ENCODE measurements at places on chromosomes 7 and 10.

DNA sequence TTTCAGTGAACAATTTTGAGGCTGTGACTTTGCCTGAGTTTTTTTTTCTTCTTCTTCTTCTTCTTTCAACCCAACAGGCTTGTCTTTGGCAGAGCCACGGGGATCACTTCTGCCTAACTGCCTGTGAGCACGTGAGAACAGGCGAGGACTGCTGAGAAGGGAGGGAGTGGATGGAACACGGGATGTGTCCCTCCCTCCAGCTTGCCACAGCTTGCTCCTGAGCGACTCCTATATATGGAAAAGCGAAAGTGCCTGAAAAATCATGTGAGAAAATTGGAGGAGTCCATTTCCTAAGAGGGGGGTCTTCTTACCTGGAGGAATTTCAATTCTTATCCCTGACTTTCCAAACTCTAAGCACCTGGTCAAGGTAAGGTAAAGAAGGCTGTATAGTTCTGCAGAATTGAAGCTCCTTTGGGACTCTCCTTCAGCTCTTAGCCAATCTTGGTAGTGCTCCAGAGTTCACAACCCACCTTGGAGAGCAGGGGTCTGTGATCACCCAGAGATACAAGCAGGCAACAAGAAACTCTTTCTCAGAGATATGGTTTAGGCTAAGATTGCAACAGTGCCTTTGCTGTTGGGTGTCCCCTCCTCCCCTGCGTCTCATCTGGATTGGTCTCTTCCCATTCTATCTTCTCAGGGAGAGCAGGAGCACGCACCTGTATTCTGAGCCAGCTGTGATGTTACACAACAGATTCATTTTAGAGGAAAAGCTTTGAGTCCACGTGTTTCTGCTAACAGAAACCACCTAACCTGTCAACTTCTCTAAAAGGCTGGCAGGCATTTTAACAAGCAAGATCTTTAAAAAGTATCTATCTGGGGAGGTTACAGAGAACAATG is at the start of gene MAT1A:
TSS of gene MAT1A (minus strand) at position 208 of the 837 bp plus-strand sequence. CDS start 235 bp downstream, outside the sequence.
- DNase-seq, result no peak

DNA sequence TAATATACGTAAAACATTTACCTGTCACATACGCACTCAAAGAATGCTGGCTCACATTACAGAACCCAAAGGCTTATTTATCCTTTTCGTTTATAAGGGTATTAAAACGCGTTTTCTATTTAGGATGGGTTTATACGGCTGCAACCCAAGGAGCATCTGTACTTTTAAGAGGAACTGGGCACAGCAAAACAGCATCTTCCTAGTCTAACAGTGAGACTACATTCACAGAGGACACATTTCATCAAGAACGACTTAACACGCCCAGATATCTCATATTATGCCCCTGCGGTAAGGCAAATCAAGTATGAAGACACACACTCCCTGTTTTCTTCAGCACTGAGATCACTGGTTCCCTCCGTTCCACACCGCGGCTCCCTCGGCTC is 533 bp upstream of the DMTF1 start:
- DNase-seq, result no peak

- DNase-seq, result peak; percentile 86
These were observed 14.7 kb upstream of the SEC61G start for GRCh38 chr7:54773472-54774399.

DNA sequence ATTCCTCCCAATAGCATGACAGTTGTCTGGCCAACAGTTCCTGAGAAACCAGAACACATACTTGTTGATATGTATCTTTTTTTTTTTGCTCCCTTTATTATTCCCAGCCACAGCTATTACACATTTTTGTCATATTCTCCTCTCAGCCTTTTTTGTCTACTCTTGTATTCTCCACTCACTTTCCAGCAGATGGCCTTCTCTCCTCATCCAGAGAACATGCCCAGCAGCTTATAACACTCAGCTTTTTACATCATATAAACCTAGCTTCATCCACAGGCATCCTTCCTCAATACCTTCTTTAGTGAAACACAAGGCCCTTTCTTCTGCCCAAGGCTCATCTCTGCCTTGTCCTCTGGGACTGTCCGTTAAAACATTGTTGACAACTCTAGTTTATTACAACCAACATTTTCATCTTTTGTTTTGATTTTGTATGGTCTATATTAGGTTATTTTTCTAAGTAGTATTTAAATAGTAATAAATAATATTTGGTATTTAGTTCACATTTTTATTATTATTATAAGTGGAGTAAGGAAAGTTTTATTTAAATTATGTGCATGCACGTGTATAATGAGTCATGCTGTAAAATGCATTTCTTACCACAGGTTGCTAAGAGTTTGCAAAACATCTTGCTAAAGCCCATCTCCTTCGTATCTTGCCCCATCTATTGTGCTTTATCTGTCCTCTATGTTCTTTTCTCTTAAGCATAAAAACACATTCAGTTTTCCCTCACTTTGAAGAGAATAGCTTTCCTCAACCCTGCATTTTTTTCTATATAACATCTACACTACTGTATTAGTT is 101.5 kb downstream of the ORC5 start:
- no peak for DNase-seq

- no peak for DNase-seq
These were observed 65.6 kb upstream of the ADO start for GRCh38 chr10:62738916-62739315.

DNA sequence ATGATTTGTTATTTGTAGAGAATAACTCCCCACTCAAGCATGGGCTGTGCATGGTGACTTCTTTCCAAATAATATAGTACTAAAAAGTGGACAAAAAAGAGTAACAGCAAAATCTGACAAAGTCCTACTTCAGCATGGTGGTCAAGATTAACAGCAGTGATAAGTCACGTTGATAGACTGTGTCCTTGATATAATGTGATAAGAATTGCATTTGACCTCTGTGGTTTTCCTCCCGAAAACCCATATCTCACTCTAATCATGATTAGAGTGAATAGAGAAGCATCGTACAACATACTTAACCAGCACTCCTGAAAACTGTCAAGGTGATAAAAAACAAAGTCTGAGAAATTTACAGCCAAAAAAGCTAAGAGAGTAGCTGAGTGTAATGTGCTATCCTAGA is 42.4 kb downstream of the REEP3 start:
- no peak for DNase-seq

All from NCI-H1105 treated with DMSO at 0.1 percent for 48 hours (cell line).